Neural crest cell (in vitro differentiated cells): ENCODE measurements at places on chromosomes 12 and 14. TPM values are rescaled to one million over a fixed set of nuclear protein-coding genes. Genes with fewer than 3 reads are reported as not detected.

Gene LALBA
- not detected in 2 replicates for total RNA-seq

GRCh38 chr12:29702972-29703371 is 80.8 kb downstream of the TMTC1 start:
- DNase-seq, result no peak
- peaks cover 9% of the 10 kb centered on the region for H3K4me1 ChIP-seq
- H3K27ac ChIP-seq, result no peak overlapping the region

- H3K27me3 ChIP-seq, result no peaks in the 10 kb centered on the region
- H3K36me3 ChIP-seq, result no peaks in the 10 kb centered on the region
- H3K4me3 ChIP-seq, result no peak overlapping the region
Measured at GRCh38 chr12:114952573-114953271, 268.7 kb upstream of the TBX3 start.

GRCh38 chr14:99274346-99275221 is 2.6 kb upstream of the BCL11B start:
- H3K27ac ChIP-seq, result no peak overlapping the region
- H3K4me1 ChIP-seq, result peaks cover 39% of the 10 kb centered on the region
- DNase-seq, result peak; percentile 80
- H3K27me3 ChIP-seq, result peaks cover 87% of the 10 kb centered on the region
- no peaks in the 10 kb centered on the region for H3K36me3 ChIP-seq
- peak overlapping the region; percentile 85 for H3K4me3 ChIP-seq

- no peak overlapping the region for H3K4me3 ChIP-seq
- H3K27ac ChIP-seq, result no peak overlapping the region
- no peak for DNase-seq
- H3K27me3 ChIP-seq, result peaks cover 20% of the 10 kb centered on the region
Measured at GRCh38 chr12:130336723-130337487, 782 bp upstream of the PIWIL1 start.

GRCh38 chr14:74176400-74176793 is 62.9 kb upstream of the VSX2 start:
- no peak overlapping the region for H3K4me3 ChIP-seq
- no peaks in the 10 kb centered on the region for H3K27me3 ChIP-seq
- H3K4me1 ChIP-seq, result no peaks in the 10 kb centered on the region
- DNase-seq, result no peak
- no peaks in the 10 kb centered on the region for H3K36me3 ChIP-seq
